ENCODE measurements at places on chromosomes 1 and 21.

GRCh38 chr1:232614811-232615210 is 15.1 kb downstream of the SIPA1L2 start:
- DNase-seq = no peak

DNA sequence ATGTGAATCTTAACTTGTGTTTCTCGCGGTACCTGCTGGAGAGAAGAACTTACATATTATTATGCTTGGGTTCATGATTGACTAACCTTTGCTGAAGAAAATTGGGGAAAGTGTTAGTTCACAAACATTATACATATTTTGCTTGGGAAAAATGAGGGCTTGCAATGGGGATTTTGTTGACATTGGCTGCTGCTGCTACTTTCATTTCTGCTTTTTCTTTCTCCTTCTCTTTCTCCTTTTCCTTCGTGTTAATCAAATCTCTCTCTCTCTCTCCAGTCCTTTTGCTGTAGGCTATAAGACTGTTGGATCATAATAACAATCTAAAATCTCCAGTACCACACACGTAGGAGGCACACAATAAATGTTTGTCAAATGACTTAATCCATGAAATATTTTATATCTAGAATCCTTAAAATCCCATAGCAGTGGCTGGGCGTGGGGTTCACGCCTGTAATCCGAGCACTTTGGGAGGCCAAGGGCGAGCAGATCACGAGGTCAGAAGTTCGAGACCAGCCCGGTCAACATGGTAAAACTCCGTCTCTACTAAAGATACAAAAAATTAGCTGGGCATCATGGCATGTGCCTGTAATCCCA is 23.0 kb downstream of the IRF2BP2 start:
- DNase-seq = no peak

DNA sequence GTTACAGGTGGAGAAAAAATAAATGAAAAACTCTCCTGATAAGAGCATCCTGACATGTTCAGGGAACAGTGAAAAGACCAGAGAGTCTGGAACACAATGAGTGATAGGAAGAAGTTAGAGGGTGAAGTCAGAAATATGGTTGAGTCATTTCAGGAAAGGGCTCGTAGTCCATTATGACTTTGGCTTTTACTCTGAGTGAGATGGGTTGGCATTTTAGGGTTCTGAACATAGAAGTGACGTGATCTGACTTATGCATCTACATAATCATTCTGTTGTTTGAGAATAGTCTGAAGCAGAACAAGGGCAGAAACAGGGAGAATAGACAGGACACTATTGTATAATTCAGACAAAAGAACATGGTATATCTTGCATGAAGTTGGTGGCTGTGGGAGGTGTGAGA is 5.8 kb downstream of the HMCN1 start:
- DNase-seq = no peak

- DNase-seq = no peak
Observed at GRCh38 chr1:220999872-221000863, 120.9 kb downstream of the HLX start.

- DNase-seq = no peak
Observed at GRCh38 chr1:175277783-175278733, 85.5 kb upstream of the KIAA0040 start.

GRCh38 chr1:180786624-180787023 is 126.1 kb upstream of the KIAA1614 start:
- DNase-seq = no peak

GRCh38 chr1:204113896-204114295 is 37.9 kb downstream of the ETNK2 start:
- DNase-seq = no peak

- DNase-seq = peak; percentile 39
Observed at GRCh38 chr1:203629507-203630082, 3.0 kb downstream of the ATP2B4 start.

DNA sequence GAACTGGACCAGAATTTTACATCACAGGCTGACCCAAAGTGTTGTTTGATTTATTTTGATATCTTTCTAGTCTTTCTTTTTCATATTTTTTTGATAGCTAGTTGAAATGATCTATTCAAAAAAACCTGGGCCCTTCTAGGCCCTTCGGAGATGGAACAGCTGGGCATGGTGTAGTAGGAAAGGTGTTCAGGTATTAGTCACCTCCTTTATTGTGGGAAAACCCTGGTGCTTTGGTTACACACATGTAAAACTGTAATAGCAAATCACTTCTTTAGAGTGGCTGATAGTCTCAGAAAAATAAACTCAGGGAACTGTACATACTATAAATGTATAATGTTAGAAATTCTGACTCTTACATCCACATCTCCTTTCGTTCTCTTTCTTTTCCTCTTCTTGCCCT is 234.5 kb downstream of the PLA2G4A start:
- no peak for DNase-seq

- no peak for DNase-seq
Observed at GRCh38 chr1:174262349-174263241, 103.3 kb downstream of the RABGAP1L start.

GRCh38 chr21:41916888-41917433 is 36.9 kb downstream of the C2CD2 start:
- no peak for DNase-seq

DNA sequence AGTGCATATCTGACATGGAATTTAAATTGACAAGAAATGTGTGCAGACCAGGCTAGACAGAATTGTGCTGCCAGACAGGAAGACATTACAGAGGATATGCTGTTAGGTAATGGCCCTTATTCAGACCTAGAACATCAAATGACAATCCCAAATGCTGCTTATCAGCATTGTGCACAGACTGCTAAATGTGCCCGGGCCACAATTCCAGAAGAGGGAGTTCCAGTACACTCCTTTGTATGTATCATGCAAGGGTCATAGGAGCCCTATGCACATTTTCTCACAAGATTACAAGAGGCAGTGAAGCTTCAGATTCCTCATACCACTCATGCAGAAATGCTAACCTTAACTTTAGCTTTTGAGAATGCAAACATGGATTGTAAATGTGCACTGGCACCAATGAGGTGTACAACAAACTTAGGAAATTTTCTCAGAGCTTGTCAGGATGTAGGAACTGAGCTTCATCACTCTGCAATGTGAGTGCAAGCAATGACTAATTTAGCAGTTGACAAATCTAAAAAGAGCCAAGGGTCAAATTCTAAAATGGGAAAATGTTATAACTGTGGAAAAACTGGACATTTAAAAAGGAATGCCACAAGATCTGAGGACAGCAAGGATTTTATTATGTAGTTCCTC is 273.5 kb downstream of the COL11A1 start:
- DNase-seq = no peak

Data from effector CD4-positive, alpha-beta T cell (primary cell).